ENCODE measurements at places on chromosomes 12 and 14.
A peak's percentile ranks its signal among the peaks of the same experiment; 100 is the strongest.

GRCh38 chr12:4112734-4113325, 160.7 kb upstream of the CCND2 start:
- no peak for DNase-seq

- no peak for DNase-seq
These were observed 106.0 kb downstream of the HMGA2 start for GRCh38 chr12:65930114-65930828.

DNA sequence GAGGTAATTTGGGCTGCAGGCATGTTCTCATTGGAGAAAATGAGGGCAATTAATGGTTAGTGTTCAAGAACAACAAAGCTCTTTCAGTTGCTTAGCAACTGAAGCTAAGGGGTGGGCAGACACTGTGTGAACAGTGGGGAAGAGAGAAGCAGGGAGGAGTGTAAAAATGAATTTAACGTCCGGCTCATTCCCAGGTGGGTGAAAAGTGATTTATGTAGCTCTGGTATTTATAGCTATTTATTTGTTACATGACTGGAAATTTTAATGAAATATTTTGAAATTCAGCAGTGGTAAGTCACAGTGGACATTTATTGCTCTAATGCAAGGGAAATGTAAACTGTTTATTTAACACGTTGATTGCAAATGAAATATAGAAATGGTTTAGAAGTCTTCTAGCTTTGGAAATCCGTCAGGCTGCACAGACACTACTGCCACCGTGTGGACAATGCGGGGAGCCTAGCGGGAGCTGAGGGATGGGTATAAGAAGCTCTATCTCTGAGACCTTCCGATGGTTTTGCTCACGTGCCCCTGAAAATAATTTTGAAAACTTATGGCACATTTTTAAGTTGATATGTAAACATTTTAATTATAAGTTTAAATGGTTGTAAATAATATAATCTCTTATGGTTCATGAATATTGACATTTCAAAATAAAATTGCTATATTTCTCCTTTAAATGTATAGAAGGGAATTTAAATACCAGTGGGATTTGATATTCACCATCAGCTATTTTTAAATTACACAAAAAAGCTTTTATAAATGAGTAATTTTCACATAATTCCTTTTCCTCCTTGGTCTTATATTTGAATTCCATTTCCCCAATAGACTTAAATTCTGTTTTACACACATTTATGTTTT, 54.4 kb downstream of the E2F7 start:
- peak; percentile 62 for DNase-seq

DNA sequence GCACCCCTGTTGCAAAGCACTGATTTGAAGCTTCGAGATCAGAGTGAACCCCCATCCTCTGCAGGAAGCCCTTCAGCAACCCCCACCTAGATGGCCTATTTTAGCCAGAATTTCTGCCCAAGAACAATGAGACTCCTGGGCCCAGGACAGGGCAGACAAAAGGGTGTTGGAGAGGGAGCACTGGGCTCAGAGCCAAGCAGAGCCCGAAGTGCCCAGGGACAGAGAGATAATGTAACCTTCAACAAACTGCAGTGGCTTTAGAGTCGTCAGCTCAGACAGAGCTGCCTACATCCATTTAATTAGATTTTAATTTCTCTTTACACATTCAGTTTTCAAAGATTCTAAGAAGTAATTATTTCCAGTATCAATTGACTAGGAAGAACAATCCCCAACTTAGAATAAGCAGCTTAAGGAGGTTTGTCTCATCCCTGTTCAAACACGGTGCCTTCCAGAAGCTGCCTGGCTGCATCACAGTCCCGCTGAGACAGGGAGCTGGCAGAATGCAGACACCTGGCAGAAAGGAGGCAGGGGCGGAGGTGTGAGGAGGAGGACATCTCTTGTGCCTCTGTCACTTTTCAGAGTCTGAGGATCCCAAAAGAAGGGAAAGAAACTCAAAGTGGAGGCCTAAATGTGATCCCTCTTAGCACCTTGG, 504.9 kb upstream of the CCDC196 start:
- DNase-seq: no peak

DNA sequence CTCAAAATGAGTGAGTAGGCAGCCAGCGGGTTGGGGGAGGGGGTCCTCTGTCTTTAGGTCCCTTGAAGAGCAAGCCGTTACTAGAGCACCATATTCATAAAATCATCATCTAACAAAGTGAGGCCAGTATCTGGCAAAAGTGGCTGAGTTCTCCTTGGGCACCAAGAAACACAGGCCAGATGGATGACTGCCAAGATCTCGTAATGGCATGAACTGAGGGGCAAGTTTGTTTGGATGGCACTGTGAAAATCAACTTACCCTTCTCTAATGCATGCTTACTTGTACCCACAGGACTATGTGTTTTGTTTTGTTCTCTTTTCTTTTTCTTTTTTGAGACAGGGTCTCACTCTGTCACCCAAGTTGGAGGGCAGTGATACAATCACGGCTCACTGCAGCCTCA, 41.6 kb downstream of the GNPTAB start:
- no peak for DNase-seq

DNA sequence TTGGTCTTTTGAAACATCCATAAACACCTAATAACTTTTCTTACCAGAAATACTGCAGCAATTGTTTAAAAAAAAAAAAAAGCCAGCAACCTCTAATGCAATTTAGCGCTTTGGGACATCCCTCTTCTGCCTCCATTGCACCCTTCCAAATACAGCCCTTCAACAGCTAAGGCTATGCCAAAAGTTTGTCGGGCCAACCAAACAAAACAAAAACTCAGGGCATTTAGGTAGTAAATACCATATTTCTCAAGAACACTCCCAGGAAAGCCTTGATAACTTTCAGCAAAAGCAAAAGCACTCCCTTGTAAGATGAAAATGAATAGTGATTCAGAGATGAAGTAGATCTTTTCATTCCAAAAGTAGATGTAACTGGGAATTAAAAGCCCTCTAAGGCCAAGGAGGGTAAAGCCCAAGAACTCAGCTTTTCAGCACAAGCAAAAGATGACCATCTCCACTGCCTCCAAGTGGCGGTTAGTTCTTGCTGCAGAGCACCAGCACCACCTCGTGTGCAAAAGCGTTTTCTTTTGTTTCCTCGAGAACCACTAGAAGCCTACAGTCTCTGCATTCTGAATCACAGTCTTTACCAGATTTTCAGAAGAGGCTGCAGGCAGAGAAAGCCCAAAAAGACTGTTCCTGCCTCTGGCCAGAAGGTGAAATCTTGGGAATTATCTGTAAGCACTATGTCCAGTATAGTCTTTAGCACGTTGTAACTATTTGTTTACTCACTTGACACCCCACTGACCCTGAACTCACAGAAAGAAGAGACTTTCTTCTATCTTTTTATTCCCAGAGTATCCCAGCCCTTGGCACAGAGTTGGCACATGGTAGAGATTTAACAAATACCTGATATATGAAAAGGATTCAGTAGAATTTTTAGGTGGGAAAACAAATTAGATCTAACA, 53.1 kb downstream of the SIX6 start:
- DNase-seq: peak; percentile 8

- DNase-seq: peak; percentile 5
These were observed 525 bp upstream of the FAR2 start for GRCh38 chr12:29148596-29148910.

GRCh38 chr14:102540315-102541028, 30.9 kb upstream of the ANKRD9 start:
- no peak for DNase-seq
